ENCODE measurements at places on chromosomes 16 and 17.

GRCh38 chr17:66330646-66331037 lies 28.2 kb downstream of the PRKCA start:
- no peak for DNase-seq

- DNase-seq = no peak
These were observed 35.0 kb upstream of the SLC5A10 start for GRCh38 chr17:18916816-18917500.

GRCh38 chr17:35218915-35219314 lies 24.0 kb upstream of the SLFN5 start:
- DNase-seq = no peak

GRCh38 chr17:76353004-76353598 lies 615 bp downstream of the PRPSAP1 start:
- no peak for DNase-seq

DNA sequence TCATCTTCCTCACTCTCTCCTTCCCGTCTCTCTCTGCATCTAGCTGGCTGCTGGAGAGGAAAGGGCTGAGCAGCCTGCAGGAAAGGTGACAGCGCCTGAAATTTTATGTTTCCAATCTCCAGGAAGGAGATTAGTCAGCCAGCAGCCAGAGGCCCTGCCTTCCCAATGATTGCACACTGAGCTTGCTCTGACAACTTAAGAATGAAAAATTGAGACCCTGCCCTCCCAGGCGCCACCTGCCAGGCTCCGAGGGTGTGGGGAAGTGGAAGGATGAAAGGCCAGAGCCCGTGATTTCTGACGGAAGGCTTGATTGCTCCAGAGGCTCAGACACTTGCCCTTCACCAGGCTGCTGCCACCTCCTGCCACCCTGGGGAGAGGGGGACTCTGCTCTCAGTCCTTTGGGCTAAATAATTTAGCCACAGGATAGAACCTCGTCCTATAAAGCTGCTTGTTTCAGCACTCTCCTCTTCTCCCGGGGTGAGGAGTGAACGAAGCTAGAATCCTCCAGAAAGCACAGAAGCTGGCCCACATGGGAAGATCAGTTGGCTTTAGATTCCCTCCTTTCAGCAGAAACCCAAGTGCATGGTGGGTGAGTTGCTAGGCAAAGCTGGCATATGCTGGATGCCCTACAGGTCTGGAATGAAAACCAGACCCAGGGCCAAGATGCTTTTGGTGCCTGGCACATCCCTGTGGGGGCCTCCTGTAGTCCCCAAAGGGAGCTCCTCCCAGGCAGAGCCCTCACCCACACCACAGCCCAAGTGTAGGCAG lies 33.5 kb downstream of the GRIN2C start:
- no peak for DNase-seq

GRCh38 chr16:85844786-85845185 lies 45.3 kb downstream of the COX4I1 start:
- DNase-seq = peak; percentile 9

GRCh38 chr17:48310748-48311213 lies 119.2 kb downstream of the SKAP1 start:
- DNase-seq = no peak

- peak; percentile 84 for DNase-seq
These were observed 73.0 kb downstream of the ABCC6 start for GRCh38 chr16:16150117-16150877.

DNA sequence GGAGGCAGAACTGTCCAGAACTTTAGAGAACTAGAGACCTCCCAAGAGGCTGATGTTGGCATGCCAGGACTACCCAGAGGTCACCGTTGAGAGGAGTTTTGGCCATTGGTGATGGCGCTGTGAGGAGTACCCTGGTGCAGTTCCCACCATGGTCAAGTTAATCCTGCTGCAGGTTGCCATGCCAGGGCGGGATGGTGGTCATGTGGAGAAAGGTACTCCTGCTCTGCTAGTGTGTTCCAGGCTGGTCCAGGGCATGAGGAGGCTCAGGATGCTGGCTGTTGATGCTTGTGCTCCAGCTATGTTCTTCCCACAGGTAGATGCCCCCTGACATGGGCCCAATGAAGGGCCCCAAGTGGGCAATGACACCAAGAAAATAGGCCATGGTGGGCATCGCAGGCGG lies 4.1 kb upstream of the PHF12 start:
- no peak for DNase-seq

DNA sequence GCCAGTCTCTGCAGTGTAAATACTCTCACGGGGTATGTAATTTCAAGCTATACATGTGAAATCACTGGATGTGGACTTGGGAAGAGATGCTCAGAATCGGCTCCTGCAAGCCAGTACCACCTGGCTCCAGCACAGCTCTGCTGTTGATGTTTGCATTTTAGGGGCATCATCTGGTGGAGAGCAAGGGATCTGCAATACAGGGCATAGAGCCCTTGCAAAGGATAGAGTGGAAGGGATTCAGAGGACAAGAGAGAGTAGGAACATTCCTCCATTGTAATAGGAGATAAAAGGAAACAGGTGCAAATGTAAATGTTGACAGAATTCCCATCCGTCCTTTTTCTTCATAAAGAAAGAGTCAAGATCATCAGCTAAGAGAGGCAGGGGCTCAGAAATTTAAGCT lies 184.1 kb downstream of the PMP22 start:
- no peak for DNase-seq

GRCh38 chr16:23575834-23576233 lies 18.3 kb downstream of the UBFD1 start:
- DNase-seq = no peak

- DNase-seq = peak; percentile 47
These were observed 3.3 kb upstream of the TRARG1 start for GRCh38 chr17:1275962-1276736.

- DNase-seq = no peak
These were observed 260.1 kb downstream of the SNX29 start for GRCh38 chr16:12236589-12236988.

DNA sequence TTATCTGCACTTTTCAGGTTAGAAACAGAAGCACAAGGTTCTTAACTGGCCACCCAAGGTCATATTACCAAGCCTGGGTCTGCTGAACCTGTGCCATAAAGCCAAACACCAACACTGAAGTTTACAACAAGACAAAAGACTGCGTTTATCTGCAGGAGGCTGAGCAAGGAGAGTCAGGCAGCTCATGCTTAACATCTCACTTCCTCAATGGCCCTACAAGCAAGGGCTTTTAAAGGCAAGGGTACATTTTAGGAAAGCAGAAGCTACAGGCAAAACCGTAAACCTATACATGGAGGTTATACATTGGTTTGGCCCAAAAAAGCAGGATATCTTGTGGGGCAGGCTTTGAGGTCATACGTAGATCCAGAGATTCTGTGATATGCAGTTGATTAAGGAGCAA lies 91.2 kb downstream of the GNAO1 start:
- no peak for DNase-seq

GRCh38 chr16:12612598-12613101 lies 191.0 kb downstream of the CPPED1 start:
- DNase-seq = no peak

- DNase-seq = no peak
These were observed 5.3 kb downstream of the CA7 start for GRCh38 chr16:66849549-66849948.

DNA sequence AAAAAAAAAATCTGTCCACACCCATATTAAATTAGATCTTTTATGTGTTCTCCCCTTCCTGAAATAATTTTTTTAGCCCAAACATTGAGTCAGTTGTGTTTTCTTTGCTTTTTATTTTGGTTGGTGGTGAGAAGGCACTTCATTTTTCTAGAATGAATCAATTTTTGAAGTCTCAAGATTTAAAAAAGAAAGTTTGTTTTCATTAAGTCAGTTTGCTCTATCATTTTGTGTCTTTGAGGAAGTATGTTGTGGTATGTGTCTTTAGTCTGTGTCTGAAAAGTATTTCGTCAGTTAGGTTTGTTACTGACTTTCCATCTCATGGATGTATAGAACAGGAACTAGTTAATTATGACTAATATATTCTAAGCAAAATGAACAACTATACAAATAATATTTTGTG lies 3.8 kb downstream of the IGF2BP1 start:
- DNase-seq = no peak

DNA sequence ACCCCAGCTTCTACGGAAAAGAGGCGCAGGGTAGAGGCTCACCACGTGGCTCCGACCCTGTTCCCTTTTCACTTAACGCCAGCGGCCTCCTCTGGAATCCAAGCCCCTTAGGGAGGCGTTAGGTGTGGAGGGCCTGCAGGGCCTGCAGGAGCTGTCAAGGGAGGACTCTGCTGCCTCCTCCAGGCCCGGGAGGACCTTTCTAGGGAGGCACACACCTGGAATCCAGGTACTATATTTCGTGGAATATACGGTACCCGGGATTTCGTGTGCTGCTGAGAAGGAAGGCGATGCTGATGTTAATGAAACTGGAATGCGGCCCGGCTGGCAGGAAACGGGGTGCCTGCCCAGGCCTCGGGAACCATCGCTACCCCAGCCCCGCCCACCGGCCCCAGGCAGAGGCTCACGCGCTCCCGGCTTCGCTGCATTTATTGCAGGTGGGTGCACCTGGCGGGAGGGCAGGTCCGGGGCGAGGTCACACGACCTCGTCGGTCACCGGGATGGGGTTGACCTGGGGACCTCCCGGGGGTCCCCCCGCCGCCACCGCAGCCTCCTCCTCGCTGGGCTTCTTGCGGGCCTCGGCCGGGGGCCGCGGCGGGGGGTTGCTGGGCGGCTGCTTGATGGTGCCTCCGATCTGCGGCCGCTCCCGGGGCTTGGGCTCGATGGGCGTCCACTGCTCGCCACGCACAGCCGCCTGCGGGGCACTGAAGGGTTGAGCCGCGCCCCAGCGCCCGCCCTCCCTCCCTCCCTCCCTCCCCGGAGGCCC lies 4.7 kb downstream of the IL17C start:
- no peak for DNase-seq

DNA sequence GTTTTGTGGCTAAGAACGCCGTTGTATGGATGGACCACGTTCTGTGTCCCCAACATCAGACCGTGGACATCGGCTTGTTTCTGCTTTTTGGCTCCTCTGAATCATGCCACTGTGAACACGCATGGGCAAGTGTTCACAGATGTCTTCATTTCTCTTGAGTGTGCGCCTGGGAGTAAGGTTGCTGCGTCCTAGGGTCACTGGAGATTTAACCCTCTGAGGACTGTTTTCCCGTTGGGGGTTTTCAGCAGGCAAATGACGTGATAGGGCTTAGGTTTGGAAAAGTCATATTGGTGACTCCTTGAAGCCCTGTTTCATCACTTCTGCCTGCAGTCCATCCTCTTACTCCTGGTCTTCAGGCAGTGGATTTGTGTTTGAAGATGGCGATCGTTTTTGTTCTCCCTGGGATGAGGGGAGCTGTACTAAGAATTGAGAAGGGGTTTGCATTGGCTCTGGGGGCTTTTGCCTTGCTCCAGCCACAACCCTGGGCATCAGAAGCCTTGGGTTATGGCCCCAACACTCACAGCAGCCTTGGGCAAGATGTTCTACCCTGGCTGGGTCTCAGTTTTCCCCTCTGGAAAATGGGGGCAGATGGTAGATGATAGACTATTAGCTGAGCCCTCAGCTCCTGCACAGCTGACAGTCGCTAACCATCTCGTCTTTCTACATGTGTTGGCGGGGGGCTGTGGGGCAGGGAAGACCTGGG lies 67.2 kb upstream of the CIBAR2 start:
- no peak for DNase-seq

DNA sequence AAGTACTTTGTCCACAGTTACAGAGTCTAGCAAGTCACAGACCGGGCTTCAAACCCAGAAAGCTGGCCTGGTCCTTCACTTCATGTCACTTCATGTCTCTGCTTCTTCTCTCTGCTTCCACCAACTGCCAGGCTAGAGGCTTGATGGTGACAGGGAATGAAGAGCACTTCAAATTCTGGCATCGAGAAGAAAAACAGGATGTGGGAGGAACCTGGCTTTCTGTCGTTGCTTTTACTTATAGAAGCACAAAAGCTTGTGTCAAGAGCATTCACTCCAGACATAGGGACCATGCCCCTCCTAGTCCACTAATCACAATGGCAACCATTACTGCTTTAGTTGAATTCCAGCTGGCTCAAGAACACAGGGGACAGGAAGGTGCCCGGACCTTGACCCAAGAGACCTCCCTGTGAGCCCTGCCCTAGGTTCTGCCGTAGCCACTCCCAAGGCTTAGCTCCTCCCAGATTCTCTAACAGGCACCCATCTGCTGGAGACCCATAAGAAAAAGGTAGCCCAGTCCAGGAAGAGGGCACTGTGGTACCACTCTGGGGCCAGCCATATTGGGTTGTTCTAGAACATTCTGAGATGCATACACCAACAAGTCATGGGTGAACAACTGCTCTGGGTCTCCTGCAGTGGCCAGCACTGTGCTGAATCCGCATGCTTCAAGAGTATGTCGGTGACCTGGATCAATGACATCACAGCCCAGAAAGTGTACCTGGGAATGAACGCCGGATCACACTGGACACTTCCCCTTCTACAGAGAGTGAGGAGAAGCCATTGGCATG lies 181.8 kb downstream of the C16orf95 start:
- no peak for DNase-seq

DNA sequence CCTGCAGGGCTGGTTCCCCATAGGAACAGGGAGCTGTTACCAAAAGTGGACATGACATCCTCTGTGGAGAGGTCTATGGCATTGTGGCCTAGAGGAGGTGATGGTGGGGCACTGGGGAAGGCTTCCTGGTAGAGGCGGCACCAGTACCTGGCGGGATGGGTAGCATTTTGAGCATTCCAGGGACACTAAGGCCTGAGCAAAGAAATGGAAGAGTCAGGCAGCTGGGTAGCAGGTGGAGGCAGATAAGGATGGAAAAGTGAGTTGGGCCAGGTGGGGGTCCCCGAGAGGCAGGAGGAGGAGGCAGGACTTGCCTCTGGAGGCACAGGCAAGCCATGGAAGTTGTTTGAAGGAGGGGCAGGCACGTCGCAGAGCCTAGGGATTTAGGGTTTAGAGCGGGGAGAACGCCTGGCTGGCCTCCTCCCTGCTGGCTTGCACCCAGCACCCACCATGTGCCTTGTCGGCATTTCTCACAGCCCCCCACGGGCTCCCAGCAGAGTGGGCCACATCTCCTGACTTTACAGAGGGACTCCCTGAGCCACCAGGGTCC lies 5.1 kb upstream of the ADCY7 start:
- no peak for DNase-seq

GRCh38 chr17:70544317-70544716 lies 375.0 kb downstream of the KCNJ2 start:
- no peak for DNase-seq

- peak; percentile 55 for DNase-seq
These were observed 120.6 kb downstream of the USP22 start for GRCh38 chr17:20922128-20922670.
